Epithelial cell of esophagus (primary cell): ENCODE measurements at places on chromosomes 1 and 21.

- peak; percentile 99 for DNase-seq
Observed at GRCh38 chr1:7470904-7471638, 300.0 kb upstream of the VAMP3 start.

GRCh38 chr1:202061055-202061454 is 50.7 kb downstream of the ELF3 start:
- DNase-seq = no peak

GRCh38 chr1:23389837-23390321 is 20.2 kb upstream of the ZNF436 start:
- no peak for DNase-seq

DNA sequence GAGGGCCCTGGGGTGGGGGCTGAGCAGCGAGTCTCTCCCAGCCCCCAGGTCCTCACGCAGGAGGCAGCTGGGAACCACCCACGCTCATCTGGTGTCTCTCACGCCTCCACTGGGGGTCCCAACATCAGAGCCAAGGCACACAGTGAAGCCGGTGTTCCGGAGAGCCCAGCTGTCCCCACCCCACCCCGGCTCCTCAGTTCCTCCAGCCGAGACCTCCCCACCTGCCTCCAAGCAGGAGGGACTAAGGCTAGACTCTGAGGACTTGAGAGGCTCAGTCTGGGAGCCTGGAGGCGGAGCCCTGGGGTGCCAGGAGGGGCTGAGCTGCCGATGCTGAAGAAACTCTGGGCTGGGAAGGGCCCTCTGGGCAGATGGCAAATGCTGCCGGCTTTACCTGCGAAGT is 1.6 kb upstream of the HPCA start:
- DNase-seq = no peak

- peak; percentile 8 for DNase-seq
Observed at GRCh38 chr21:40166291-40166843, 299.1 kb downstream of the PCP4 start.

DNA sequence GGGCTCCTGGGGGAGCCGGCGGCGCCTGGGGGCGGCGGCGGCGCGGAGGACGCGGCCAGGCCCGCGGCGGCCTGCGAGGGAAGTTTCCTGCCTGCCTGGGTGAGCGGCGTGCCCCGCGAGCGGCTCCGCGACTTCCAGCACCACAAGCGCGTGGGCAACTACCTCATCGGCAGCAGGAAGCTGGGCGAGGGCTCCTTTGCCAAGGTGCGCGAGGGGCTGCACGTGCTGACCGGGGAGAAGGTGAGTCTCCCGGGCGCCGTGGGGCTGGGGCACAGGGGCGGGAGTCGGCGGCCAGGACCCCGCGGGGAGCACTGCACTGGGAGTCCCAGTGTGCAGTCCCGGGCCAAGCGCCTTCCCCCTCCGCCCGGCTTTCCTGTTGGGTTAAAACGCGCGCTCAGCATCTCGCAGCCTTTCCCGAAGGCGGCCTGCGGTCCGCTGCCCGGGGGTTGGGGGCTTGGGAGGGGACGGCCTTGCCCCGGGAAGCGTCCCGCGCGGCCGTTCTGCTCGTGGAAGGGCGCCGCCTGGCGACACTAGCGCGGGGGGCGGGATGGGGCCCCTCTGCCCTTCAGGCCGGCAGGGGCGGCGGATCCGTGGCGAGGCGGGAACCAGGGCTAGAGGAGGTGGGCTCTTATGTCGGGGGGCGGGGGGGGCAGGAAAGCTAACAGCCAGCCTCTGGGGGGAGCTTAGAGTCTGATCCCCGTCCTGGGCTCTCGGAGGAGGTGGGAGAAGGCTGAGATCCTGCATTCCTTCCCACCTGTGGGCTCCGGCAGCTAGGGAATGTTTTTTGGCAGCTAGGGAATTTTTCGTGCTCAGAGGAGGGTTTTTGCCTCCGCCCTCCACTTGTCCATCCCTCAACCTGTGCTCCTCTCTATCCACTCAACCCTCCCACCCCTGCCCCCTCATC is 1.1 kb downstream of the HUNK start:
- DNase-seq = no peak

DNA sequence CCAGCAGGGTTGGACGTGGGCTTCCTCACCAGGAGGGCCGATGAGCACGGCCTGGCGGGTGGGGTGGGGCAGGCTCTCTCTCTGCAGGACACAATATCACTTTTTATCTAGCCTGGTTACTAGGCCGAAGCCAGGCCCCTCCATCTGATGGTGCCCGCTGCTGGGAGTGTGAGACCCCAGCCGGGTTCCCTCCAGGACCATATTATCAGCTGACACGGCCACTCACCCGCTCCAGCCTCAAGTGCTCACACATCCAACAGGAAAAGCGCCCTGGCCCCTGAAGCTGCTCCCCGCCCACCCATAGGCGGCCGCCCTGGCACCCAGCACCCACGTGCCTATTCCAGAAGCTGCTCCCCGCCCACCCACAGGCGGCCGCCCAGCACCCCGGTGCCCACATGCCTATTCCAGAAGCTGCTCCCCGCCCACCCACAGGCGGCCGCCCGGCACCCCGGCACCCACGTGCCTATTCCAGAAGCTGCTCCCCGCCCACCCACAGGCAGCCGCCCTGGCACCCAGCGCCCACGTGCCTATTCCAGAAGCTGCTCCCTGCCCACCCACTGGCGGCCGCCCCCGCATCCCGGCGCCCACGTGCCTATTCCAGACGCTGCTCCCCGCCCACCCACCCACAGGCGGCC is 5.0 kb downstream of the SLC19A1 start:
- no peak for DNase-seq

DNA sequence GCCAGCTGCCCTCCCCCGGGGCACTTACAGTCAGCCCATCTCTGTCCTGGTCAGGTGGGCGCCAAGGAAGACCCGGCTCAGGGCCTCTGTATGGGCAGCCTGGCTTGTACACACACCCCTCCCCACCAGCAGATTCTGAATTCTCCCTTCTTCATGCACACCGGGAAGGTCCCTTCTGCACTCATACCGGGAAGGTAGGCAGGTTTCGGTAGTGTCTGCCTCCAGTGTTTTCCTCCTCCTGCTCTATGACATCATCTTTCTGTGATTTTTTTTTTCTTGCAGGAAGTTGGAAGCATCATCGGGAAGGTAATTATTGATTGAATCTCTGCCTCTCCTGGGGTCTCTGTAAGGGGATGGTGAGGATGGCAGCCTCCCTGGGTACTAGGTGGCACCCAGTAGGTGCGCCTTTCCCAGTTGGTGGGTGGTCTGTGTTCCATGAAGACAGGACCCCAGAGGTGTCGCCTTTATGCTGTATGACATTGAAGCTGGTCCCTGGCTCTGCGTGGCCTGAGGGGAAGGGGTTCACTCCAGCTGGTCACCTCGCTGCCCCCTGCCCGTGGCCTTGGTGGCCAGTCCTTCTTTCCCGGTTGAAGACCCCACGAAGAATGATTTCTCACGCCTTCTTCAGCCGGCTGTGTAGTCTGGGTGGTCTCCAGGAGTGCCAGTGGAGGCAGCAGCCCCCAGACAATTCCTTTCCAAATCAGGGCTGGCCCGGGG is 82.1 kb upstream of the COL6A1 start:
- no peak for DNase-seq

DNA sequence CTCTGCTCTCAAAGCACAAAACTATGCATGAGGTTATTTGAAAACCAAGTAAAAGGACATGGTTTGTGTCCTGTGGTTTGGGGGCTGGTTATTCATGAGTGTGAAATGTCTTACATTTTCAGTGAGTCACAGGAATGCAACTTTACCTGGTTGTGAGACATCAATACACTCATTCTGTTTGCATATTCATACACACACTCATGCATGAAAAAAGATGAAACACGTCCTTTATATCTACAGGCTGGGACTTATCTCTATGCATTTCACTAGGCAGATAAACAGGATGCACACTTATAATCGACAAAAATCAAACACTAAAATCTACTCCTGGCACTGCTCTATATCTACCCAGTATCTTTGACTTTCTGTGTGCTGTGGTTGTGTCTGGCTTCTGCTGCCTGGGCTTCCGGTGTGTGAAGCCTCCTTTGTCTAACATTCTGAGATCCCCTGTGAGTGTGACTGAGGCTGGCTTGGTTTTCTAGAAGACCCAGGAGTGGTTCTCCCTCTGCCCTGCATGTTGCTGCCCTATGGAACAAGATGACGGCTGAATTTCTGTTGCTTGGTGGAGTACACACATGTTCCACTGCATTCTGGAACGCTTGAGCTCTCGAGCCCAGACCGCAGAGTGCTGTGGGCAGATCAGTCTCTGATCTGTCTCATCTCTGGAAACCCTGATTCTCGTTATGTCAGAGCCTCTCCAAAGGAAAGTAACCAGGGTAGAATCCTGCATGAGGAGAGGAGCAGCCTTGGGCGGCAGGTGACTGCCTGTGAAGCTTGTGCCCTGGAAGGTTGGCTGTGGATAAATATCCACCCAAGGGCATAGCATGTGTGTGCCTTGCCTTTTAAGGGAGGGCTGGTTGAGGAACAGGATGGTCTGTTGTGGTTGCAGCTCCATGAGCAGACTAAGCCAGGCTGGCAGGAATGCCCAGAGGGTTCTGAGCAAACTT is 19.7 kb upstream of the FASLG start:
- peak; percentile 97 for DNase-seq

- DNase-seq = peak; percentile 37
Observed at GRCh38 chr1:207076181-207076955, 12.3 kb upstream of the C4BPB start.

DNA sequence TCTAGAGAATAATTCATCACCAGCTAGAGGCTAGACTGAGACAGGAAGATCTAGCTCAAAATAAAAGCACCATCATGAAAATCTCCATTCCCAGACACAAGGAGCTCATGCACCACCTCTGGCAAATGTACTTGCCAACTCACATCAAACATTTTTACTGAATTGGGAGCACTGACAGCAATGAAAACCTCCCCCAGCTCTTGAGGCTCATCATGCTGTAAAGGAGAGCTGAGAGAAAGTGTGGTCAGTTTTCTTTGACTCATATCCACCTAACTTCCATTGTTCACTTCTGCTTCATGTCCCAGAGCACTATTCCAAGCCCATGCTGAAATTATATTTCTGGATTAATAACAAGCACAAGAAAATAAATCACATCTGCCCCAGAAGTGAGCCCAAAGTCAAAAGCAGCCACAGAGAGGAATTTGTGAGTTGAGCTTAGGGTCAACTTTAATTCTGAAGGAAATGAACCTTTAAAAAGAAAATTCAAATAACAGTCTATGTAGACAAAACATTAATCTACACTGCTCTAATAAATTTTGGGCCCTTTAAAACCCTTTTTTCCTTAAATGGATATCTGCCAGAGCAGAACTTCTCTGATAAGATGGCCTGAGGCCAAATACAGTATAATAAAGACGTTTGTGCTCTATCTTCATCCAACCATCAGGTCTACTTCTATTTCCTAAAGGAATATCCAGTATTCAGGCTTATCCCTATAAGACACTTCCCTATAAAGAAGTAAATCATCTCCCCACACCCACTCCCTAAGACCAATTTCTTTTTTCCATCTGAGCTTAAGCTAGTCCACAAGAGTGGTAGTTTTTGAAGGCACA is 85.9 kb upstream of the ADAM30 start:
- DNase-seq = no peak

DNA sequence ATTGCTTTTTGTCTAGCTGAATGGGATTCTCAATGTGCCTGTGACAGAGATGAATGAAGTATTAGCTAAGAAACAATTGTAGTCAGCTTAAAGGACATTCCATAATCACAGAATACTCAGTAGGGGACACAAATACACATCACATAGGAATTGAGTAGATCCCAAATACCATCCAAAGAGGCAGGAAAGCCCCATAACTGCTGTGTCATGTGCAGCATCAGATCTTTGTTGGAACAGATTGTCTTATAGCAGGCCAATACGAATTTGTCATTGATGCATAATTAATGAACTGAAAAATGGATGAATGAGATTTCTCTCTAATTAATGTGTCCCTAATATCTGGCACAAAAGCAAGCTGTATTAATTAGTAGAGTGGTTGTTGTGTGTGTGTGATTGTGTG is 82.3 kb upstream of the S1PR1 start:
- no peak for DNase-seq

GRCh38 chr21:42424914-42425541 is 21.3 kb downstream of the UBASH3A start:
- DNase-seq = no peak

GRCh38 chr21:9763306-9763705 is 758.1 kb upstream of the TPTE start:
- no peak for DNase-seq
